ENCODE measurements at places on chromosomes 6 and 20.

- no peak for DNase-seq
Observed at GRCh38 chr6:132369526-132369925, 31.7 kb downstream of the MOXD1 start.

DNA sequence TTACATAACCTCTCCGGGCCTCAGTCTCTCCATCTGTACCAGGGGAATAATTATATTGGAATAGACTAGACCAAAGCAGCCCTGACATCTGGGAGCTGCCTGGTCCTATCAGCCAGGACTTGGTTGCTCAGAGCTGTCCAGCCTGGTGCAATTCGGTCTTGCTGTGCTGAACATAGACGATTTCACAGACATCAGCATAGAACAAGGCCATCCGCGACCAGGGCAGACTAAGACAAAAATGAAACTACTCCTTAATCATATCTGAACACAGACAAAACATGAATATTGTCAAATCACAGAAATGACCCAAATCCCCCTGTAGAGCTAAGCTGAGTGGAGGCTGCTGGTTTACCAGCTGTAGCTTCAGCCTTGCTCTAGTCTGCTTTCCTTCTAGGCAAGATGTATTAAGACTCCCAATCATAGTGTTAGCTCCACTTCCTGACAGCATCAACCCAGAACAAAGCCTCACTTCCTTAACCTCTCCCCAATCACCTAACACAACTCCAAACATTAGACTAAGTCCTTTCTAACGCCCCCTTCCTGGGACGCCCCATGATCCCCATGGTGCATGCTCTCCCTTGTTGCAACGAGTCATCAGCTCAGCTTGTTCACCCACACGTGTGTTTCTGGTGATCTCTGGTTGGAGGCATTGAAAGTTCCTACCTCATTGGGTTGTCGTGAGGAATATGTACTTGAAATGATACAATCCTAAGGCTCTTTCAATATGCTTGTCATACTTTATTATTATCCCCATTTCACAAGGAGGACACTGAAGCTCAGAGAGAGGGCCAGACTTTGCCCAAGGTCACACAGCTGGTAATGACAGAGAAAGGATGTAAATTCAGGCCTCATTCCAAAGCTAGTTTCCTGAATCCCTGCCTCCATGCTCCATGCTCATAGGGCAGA, 3.5 kb upstream of the MAPK13 start:
- no peak for DNase-seq

DNA sequence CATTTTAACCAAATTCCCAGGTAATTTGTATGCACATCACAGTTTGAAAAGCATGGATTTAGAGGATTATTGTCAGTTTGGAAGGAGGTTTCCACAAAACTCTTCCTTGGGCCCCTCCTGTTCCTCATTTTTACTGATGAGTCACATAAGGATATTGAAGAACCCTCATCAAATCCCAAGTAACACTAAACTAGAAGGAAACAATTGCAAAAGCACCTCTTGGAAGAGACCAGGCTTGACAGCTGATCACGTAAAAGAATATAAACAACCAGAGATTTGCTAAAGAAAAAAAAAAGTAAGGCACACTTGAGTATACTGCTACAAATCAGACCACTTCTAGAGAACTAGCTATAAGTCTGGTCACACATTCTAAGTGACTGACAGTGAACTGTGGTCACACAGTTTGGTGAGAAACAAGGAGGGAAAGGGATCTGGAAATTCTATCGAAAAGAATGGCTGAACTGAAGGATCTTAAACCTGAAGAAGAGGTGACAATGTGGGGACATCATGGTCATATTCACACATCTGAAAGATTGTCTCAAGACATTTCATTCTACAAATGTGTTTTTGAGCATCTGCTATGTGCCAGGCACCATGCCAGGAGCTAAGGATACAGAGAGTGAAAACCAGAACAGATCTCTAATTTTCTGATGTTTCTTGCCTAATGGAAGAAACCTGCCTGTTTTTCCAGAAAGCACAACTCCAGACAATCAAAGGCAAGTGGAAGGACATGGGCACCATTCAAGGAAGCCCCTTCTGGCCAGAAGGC, 24.1 kb downstream of the ZHX3 start:
- no peak for DNase-seq

GRCh38 chr6:84728602-84729001, 35.8 kb downstream of the TBX18 start:
- DNase-seq, result no peak

- DNase-seq, result no peak
Observed at GRCh38 chr20:58853976-58854637, 1.6 kb downstream of the GNAS start.
